ENCODE measurements at places on chromosomes 12 and 14.

- DNase-seq: no peak
These were observed 1203.0 kb downstream of the AACS start for GRCh38 chr12:126268222-126268621.

- DNase-seq: no peak
These were observed 284.3 kb upstream of the SYT1 start for GRCh38 chr12:78580296-78580695.

- DNase-seq: no peak
These were observed 1469.3 kb downstream of the AACS start for GRCh38 chr12:126534495-126534894.

DNA sequence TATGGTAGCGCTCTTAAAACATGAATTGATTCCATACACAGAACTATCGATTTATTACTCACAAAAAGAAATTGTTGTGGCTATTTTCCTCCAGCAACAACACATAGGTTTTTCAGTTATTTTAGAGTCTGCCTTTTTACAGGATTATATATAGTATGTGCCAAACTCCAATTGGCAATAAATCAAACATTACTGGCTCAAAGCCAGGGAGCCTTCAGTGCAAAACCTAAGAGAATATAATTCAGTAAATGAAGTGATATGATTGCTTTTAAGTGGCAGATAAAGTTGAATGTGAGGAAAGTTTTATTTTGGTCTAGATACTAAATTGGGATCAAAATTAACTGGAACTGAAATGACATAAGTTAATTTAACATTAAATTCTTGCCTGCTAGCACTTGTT, 234.8 kb downstream of the PIK3C2G start:
- DNase-seq: no peak

DNA sequence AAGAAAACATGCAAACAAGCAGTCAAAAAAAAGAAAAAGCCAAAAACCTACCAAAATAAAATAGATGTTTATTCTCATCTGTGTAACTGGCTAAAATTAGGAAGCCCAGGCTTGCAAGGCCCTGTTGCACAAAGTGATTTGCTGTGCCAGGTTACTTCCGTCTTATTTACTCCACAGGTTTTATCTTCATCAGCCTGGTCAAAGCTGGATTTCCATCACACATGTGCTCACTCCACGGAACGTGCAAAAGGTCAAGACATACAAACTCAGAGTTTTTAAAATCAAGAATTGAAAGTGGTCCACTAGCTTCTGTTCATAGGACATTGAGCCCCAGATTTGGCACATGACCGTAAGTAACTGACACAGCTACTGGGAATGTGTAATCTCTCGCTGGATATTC, 14.8 kb downstream of the KCNJ8 start:
- no peak for DNase-seq

- no peak for DNase-seq
These were observed 82.6 kb downstream of the NTF3 start for GRCh38 chr12:5514545-5514944.

GRCh38 chr14:54291491-54292191, 105.2 kb upstream of the CDKN3 start:
- no peak for DNase-seq

GRCh38 chr12:52139579-52140062, 52.2 kb downstream of the KRT80 start:
- no peak for DNase-seq

DNA sequence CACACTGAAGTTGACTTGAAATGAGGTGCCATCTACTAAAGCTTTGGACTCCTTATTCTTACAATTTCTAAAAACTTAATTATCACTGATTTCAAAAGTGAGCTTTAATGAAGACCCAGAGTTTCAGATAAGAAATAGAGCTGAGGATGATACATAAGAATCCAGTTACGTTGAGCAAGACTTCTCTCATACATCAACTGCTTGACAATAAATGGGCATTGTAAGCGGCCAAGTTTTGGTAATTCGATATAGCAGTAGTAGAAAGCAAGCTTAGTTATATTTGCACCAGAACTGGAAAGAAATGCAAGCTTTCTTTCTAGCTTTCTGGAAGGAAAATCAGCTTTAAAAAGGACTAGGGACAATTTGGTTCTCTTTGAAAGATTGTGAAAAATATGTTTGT, 1359.6 kb downstream of the FSCB start:
- DNase-seq: no peak

GRCh38 chr12:58563621-58564020, 356.7 kb downstream of the LRIG3 start:
- no peak for DNase-seq

- DNase-seq: no peak
These were observed 18.0 kb upstream of the PRPF39 start for GRCh38 chr14:45065956-45066355.

DNA sequence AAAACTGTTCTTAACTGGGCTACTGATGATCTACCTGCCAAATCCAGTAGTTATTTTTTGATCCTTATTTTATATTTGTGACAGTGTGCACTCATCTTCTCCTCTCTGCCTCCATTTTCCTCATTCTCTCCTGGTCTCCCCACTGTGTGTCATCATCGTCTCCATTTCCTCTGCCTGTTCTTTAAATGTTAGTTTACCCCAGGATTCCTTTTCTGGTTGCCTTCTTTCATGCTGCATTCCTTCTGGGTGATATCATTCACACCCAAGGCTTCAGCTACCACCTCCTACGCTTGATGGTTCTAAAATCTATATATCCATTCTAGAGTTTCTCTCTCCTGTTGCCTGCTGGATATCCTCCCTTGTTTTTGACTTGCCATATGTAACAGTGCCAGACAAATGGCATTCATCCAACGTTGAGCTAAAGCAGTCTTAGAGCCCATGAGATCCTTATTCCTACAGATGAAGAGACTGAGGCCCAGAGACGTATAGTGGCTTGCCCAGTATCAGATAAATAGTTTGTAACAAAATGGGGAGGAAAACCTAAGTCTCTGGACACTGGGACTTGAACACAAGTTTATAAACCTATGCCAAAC, 109.5 kb downstream of the DIP2B start:
- DNase-seq: no peak

DNA sequence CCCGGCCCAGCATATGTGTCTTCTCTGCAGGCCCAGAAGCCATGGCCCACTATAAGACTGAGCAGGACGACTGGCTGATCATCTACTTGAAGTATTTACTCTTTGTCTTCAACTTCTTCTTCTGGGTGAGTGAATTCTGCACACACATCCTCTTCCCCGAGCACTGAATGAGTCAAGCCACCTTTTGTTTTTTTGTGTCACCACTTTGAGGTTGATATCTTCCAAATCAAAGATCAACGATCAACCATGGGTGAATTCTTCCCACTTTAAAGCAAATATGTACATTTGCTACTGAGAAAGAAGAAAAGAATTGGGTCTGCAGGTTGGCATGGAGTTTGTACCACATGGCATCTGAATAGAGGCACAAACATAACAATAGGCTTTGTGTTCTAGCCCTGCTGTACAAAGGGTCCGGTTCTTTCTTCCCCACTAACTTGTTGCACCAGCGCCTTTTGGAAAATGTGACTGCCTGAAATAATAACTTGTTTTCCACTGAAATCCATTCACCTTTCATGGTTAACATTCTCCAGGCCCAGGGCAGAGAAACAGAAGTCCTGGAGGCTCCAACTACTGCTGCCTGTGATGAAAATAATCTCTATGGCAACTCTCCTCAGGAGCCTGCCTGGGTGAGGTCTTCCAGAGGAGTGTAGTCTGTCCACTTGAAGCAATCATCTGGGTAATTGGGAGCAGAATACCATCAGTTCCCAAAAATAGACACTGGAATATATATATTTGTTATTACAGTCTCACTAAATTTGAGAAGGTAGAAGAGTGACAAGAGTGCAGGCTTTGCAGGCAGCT, 27.6 kb downstream of the TSPAN11 start:
- DNase-seq: no peak

GRCh38 chr14:92704036-92704804, 44.2 kb downstream of the LGMN start:
- DNase-seq: peak; percentile 60

- DNase-seq: no peak
These were observed 825.5 kb upstream of the SEL1L start for GRCh38 chr14:82359201-82359600.

DNA sequence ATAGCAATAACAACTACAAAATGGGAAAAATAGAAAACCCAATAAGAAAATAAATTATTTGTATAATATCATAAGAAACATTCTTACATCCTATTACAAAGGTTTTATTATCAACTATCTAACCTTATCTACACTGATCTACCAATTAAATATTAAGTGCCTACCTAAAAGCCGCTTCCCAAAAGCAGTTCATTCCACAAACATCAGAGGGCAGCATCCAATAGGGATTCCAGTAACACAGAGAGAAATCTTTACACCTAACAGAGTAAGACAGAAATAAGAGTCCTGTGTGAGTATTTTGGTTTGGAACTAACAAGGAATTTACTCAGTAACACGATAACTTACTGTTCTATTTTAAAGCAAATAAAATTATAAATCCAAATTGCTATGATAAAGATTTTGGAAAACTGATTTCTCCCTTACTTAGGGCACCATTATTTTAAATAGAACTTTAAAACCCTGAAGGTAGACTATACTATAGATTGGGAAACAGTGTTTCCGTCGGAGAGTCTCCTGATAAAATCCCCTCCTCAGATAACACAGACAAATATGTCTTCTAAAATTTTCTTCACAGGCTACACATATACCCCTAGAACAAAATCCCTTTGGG, 15.0 kb downstream of the GXYLT1 start:
- no peak for DNase-seq

DNA sequence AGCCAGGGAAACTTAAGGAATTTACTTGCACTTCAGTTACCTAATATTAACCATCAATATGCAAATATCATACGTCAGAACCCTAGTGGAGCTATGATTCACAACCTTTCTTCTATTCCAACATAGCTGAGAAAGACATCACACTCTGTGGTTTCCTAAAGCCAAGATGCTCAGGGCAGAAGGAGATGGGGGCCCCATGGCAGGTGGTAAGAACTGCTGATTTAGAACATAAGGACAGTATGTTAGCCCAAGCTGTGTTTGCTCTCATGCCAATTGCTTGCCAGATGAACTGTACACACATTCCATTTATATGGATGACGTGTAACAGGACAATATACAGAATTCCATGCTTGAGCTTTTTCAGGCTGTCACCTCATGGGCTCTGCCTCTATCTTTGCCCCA, 34.6 kb downstream of the HECTD4 start:
- no peak for DNase-seq

DNA sequence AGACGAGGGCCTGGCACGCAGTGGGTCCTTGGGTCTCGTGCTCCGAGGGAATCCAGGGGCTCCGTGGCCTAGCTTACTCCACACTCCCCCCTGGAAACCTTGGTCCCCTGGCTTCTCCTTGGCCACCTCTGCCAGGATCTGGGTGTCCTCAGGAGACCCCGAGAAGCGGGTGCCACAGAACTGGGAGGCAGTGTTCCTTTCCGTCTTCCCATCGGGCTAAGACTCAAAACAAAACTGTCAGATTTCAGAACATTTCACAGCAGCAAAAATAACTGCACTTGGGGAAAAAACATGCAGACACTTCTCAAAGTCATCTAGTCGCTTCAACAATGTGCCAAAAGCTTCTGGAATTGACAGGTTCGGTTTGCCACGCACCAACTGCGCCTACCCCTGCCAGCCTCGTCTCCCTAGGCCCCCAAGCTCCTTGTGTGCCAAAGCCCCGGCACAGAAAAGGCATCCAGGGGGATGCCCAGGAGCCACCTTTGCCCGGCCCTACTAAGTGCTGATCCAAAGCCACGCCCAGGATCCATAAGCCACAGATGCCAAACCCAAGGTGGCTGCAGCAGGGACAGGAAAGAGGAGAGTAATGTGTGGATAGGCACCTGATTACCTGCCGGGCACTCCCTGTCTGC, 58.4 kb upstream of the DIO3 start:
- peak; percentile 52 for DNase-seq

GRCh38 chr14:103315351-103315911, 18.6 kb upstream of the EIF5 start:
- DNase-seq: no peak

DNA sequence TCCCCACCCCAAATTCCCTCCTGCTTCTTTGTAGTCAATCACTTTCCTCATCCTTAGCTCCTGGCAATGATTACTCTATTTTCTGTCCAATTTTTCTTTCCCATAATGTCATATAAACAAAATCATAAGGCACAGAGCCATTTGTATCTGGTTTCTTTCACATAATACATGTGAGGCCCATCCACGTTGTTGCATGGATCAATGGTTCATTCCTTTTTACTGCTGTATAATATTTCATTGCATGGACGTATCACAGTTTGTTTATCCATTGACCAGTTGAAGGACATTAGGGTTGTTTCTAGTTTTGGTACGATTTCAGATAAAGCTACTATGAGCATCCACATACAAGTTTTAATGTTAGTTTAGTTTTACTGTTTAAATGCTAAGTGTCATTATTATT, 13.7 kb upstream of the MED13L start:
- no peak for DNase-seq

- DNase-seq: peak; percentile 70
These were observed 291.8 kb downstream of the ERC1 start for GRCh38 chr12:1282670-1283315.
